CD4-positive, alpha-beta memory T cell (primary cell): ENCODE measurements at places on chromosomes 3 and 15.

GRCh38 chr3:71559578-71560162 is 23.9 kb downstream of the FOXP1 start:
- no peak for DNase-seq

GRCh38 chr3:112605285-112605684 is 35.7 kb downstream of the CCDC80 start:
- no peak for DNase-seq

- no peak for DNase-seq
These were observed 9.1 kb downstream of the ATOSA start for GRCh38 chr15:52670087-52670486.

GRCh38 chr3:133988631-133989161 is 41.0 kb downstream of the SLCO2A1 start:
- no peak for DNase-seq

DNA sequence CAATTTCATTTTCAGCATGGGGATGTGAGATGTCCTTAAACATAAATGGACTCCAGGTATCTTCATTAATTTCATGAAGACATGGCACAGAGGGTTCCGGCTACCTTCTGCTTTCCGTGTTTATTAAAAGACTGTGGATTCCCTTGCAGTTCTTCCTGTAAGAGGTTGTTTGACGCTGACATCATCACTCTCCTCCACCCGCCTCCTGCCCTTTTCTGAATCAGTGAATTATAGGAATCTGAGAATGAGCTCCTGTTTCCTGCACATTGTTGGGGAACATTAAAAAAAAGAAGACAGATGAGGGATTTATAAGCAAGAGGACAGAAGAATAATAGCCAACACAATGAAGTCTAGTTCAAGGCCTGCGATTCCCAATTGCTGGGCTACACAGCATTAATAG is 191.3 kb downstream of the LPP start:
- no peak for DNase-seq

DNA sequence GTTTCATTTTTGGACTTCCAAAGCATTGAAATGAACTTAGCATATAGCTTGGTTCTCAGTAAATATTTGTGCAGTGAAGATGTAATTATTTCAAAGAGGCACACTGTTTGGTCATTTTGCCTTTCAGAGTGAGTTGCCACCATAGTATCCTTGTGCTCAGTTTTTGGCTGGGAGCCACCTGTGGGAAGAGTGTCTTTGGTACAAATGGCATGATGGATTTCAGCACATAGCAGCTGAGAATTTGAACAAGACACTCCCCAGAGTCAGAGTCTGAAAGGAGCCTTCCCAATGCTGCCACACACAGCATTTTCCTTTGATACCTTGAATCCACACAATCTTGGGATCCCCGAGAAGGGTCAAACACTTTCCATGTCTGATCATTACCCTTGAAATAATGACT is 897.2 kb upstream of the ARPP21 start:
- DNase-seq = no peak

DNA sequence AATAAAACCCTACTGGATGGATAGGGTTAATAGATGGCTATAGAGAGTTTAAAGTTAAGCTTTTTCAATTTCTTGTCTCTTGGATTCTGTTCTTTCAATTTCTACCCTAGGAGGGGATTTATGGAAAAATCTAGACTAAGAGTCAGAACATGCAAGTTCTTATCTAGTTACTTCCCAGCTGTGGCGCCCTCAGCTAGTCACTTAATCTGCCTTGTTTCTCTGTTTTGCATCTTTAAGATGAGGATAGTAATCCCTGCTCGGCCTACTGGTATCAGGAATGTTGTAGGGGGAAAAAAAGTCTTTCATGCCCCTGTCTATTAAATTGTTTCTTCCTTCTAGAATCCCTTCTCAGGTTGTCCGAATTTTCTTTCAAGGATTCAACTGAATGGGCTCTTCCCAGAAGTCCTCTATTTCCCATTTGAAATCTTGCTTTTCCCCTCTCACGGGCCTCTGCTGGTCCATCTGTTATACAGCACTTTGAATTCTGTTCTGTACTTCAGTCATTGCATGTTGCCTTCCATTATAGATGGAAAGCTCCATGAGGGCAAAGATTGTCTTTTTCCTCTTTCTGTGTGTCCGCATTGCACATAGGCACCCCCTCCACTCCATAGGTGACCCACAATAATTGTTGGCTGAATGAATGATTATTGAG is 4.4 kb downstream of the KCTD6 start:
- no peak for DNase-seq

DNA sequence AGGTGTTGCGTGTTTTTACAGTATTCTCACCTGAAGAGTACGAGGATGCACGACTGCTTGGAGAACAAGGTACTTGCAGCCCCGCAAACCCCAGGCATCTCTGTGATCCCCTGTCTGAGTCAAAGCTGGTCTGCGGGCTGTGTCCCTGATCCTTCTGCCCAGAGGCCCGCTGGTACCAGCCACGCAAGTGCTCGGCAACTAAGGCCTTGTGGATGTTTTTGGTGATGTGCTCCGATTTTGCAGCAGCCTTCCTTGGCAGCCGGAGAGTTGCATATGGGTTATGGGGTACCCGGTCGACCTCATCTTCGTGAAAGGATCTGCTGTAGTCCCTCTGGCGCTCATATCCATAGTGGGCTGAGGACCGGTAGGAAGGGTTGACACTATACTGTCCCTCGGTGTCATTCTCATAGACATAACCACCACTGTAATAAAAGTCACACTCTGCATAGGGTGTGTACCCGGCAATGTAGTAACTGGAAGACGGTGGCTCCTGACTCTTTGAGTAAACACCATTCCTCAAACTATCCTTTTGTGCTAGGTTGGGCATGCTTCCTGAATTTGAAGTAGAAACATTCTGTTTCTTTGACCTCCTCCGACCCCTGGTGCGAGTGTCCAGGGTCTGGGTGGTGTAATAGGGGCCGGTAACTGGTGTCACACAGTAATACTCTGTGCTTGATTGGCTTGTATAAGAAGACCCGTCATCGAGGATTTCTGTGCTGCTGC is 58.6 kb upstream of the LMOD3 start:
- no peak for DNase-seq

DNA sequence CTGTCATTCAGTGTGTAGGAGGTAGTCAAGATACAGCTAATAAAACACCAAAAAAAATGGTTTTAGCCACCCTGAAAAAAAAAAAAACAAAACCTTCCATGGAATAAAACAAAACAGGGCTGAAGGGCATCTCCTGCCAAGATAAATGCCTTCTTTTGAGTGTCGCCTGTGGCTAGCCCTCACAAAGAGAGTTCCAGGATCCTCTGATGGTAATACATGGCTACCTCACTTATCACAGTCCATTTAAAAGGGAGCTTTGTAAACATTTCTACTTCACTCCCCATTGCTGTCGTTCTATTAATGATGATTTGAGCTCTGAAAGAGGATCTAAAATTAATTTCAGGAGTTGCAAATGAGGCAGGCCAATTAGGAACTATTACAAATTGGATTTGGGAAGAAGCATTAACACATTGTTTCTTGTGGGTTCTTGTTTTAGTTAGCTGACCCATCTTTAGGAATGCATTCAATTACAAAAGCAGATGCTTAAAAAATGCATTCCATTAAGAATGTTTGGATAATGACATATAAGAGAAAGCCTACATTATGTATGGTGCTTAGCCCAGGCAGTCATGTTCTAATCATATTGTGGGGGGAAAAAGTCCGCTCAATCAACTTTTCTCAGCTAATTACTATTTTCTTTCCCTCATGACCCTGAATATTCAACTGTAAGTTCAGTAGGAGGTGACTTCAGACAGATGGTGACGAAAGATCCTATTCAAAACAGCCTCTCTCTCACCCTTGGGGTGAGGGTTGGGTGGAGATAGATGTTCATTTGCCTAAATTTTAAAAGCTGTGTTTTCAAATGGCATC is 255.1 kb upstream of the WNT5A start:
- no peak for DNase-seq

DNA sequence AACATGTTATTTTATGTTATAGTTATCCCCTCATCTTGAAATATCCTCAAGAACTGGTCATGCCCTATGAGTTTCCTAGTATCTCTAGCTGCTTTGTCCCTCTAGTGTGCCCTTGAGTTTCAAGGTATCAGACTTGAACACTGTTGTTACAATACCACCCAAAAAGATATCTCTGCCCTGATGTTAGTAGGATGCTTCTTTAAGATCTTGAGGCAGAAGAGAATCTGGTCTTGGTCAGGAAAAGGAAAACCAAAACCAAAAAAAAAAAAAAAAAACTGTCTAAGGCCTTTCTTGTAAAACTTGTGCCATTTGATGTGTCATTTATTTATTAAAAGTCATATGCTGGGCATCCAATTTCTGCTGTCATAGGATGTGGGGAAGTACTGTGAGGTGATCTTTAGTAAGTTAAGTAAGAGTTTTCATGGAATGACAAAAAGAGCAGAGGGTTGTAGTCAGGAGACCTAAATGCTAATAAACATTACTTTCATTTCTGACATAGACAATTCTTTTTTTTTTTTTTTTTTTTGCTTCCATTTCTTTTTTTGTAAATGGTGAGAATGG is 229.7 kb downstream of the NECTIN3 start:
- no peak for DNase-seq

GRCh38 chr3:116267116-116267515 is 178.2 kb downstream of the LSAMP start:
- no peak for DNase-seq

DNA sequence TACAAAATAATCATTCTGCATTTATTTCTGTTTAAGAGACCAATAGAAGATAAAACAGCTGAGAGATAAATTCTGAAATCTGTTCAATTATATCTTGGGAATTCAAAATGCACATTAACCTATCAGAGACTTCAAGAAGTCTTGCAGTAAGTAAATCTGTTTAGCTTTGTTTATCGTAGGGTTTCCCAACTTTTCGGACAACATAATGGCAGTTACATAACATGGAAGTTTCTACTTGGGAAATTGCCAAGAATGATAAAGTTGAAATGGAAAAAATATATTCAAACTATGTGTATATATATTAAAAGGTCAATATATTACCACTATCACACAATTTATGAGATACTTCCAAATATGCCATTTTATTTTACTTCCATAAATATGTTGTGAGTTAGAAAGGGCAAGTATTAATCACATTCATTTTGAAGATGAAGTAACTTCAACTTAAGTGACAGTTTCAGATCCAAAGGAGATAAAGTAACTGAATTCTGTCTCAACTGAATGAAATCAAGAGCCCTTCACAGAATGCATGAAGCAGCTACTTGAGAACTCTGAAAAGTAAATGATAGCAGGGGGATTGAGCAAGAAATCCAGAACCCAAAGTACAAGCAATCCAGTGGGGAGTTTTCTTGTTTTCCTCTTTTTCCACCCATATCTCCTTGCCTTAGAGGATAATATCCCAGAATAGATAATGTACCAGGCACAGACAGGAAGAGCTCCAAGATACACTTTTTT is 108.8 kb downstream of the PLOD2 start:
- DNase-seq = no peak

GRCh38 chr15:52104532-52105004 is 8.0 kb downstream of the BCL2L10 start:
- DNase-seq = no peak

DNA sequence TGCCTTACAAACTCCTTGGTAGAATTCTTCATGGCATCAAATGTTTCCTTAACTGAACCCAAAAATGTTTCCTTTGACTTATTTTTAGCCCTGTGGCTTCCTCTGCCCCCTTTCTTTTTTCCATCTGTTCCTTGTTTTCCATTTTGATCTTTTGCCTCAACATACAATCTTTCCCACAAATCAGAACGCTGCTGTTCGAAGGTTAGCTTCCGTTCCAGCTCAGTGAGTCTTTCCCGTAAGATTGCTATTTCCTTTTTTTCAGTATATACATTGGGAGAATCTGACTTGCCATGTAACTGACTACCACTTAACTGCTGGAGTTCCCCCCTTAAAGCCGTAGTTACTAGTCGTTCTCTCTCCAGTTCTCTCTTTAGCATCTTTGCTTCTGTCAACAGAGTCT is 41.2 kb downstream of the PIGB start:
- no peak for DNase-seq

- no peak for DNase-seq
These were observed 5.5 kb downstream of the CD47 start for GRCh38 chr3:108085370-108085769.

DNA sequence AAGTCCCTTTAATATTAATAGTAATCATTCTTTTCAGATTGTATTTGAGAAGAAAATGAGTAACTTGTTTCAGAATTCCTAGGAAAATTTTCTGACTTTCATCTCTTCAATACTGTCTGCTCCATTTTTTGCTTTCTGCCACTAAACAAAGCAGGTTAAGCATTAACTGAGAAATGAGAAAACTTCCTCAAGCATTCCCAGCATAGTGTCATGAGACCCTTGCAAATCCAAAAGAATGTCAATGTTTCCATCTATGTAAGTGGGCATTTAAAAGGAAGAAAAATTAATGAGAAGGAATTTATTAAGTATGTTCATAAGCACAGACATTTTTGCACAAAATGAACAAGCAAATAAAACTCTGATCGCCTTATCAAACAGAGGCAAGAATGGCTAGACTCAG is 148.0 kb upstream of the STRIT1 start:
- no peak for DNase-seq

DNA sequence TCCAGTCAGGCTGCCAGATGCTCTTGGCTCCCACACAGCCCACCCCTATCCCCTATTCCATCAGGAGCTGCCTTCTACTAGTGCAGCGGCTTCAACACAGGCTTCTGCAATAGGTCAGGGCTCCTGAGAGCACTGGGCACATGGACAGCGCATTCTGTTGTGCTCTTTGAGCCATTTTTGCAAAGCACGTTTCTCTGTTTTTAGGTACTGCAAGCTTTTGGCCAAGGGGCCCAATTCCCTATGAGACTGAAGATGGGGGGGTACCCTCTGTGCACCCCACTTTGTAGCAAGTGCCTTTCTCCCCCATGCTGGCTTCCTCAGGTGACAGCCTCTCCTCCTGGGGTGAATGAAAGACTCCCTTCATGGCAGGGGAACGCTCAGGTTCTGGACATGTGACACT is 31.2 kb downstream of the CHDH start:
- DNase-seq = no peak

DNA sequence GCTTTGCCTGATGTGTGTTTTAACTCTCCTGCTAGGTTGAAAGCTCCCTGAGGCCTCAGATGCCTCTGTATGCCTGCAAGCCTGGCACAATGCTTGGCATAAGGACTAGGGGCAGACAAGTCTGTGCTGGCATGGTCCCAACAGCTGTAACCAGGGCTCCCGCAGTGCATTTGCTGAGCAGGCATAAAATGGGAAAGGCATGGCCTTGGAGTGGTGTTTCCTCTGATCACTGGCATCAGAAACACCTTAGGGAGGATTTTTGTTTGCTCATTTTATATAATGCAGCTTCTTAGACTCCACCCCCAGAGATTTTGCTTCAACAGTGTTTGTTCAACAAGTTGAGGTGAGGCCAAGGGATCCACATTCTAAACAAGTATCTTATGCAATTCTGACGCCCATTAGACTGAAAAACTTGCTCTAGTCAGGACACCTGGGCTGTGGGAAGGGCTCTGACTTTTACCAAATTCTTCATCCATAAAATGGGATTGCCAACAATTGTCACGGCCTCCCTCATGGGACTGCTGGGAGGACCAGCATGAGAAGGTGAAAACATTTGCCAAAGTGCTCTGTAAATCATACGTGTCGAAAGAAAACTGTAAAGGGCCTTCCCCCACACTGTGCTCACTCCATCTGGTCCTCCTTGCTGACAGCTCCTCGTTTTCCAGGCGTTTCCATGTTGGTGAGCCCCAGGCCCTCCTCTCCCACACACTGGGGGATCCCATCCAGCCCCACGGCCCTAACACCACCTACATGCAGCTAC is 43.1 kb downstream of the STARD5 start:
- DNase-seq = no peak
